ENCODE measurements at places on chromosomes 2 and 18. TPM values are rescaled to one million over a fixed set of nuclear protein-coding genes. Genes with fewer than 3 reads are reported as not detected.

DNA sequence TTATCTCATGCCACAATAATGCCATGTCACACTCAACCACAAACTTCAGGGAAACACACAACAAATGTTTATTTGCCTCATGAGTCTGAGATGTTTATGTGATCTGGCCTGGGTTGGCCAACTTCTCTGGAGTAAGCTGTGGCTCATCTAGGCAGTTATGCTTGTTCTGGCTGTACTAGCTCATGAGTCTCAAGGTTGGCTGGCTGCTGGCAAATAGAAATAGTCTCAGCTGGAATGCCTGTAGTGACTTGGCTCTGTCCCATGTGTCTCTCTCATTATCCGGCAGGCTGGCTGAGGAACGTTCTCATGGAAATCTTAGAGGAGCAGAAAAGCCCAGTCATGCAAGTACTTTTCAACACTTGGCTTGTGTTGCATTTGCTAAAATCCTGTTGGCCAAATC is 234.9 kb upstream of the CDH2 start:
- DNase-seq = no peak

DNA sequence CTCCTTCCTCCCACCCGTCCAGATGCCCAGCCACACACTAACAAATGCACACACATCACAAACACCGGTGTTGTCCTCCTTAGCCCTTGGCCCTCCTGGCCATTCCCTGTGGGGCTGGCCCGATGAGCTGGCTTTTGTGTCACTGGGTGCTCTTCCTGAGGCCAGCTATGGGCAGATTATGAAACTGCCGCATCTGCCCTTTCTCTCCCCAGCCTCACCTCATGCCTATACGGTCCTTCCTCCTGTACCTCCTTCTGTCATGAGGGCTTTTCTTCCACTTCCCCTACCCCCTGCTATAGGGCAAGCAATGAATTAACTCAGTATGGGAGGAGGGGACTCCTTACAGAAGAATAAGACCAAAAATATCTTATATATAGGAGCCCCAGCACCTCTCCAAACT is 10.3 kb upstream of the INO80C start:
- DNase-seq = no peak

DNA sequence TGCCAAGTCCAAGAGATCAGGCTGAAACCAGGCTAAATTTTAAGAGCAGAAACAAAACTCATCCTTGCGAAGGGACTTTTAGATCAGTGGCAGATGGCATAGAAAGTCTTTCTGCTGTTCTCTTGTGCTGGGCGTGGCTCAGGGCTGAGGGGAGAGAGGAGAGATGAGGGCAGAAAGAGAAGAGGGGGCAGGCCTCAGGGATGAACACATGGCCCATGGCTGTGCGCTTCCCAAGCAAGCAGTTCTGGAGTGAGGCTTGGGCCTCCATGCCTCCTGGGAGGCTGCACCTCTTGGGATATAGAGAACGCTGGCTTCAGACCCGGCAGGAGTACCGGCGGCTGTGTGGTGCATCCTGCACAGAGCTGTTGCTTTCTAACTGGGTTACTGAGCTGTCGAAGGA is 41.0 kb downstream of the HPCAL1 start:
- no peak for DNase-seq

- no peak for DNase-seq
These were observed 29.3 kb upstream of the OTOS start for GRCh38 chr2:240169486-240170353.

DNA sequence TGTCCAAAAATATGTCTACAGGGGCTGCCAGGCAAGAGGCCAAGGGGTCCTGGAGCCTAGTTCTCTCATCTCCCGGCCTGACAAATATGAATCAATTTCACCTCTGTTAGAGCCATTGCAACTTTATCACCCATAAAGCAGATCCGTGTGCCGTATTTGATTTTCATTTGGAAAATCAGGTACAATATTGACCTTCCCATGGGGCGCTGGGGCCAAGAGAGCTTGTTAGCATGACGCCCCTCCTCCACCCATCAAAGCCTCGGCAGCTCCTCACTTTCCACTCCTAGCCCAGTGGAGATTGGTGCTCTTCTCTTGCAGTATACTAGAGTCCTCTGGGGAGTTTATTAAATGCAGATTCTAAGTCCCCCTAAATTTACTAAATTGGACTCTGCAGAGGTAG is 96.8 kb downstream of the CAPN13 start:
- no peak for DNase-seq

- DNase-seq = no peak
These were observed 16.9 kb downstream of the C2orf74 start for GRCh38 chr2:61178603-61179545.

GRCh38 chr2:175393851-175394250 is 212.3 kb upstream of the ATP5MC3 start:
- no peak for DNase-seq

GRCh38 chr2:54903736-54904554 is 146.3 kb downstream of the RTN4 start:
- DNase-seq = no peak

DNA sequence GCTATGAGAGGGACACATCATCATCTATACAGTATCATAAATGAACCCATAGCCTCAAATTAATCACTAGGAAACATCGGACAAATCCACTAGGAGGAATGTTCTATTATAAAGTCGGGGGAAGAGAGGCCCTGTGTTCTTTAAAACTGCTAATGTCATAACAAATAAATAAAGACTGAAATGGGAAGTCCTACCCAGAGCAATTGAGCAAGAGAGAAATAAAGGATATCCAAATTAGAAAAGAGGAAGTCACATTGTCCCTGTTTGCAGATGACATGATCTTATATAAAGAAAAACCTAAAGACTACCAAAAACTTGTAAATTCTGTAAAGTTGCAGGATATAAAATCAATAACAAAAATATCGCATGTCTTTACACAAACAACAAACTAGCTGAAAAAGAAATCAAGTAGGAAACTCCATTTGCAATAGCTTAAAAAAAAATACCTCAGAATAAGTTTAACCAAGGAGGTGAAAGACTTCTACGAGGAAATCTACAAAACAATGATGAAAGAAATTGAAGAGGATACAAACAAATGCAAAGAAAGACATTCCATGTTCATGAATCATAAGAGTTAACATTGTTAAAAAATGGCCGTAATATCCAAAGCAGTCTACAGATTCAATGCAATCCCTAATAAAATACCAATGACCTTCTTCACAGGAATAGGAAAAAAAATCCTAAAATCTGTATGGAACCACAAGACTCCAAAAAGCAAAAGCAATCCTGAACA is 30.6 kb downstream of the RTN4 start:
- DNase-seq = no peak

Gene PCARE
- total RNA-seq = not detected

Gene DNAJC10
- total RNA-seq = 44.0 TPM

Gene ABCG8
- 0.41 TPM for total RNA-seq

All from frontal cortex (tissue), 4 donors.